ENCODE measurements at places on chromosomes 4 and X.
A peak's percentile ranks its signal among the peaks of the same experiment; 100 is the strongest.

- no peak for DNase-seq
Measured at GRCh38 chr4:38503689-38504395, 160.2 kb upstream of the KLF3 start.

GRCh38 chr4:96052827-96053226, 212.9 kb downstream of the PDHA2 start:
- no peak for DNase-seq

- DNase-seq = no peak
Measured at GRCh38 chr4:76388160-76388908, 32.6 kb downstream of the CCDC158 start.

DNA sequence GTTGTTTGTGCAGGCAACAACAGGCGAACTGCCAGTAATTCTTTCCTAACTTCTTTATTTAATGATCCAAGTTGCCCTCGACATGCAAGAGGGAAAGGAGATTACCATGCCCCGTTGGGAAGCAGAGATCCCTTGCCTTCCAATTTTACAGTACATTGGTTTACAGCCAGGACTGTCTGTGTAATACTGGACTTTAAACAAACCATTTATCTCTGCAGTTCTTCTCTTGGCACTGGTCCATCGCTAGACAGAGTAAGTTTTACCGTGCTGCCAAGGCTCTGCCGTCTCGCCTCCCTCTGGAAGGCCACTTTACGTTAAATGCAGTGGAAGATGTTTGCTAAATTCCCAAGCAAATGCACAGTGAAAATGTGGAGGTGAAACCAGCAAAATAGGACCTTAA, 660.3 kb upstream of the PRKX start:
- no peak for DNase-seq

DNA sequence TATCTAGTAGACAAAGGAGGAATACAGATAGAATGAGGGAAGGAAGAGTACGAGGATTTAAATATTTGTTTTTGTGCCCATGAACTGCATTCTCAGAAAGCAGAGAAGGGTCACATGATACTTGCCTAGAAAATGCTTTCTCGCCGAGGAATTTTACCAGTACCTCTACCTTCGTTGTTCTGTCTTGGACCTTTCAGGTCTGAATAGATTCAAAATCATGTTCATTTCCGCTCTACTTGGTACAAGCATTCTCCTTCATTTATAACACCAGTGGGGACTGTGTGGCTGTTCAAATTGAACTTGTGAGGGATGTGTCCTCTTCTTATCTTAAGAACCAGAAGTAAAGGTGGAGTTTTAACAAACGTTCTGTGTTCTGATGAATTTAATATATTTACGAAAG, 1.9 kb downstream of the USP38 start:
- DNase-seq = no peak

GRCh38 chrX:154417157-154417556, 5.8 kb downstream of the TAFAZZIN start:
- no peak for DNase-seq

- DNase-seq = no peak
Measured at GRCh38 chr4:33340168-33340567, 2620.0 kb downstream of the PCDH7 start.

GRCh38 chr4:14596904-14597303, 405.4 kb upstream of the CPEB2 start:
- no peak for DNase-seq

DNA sequence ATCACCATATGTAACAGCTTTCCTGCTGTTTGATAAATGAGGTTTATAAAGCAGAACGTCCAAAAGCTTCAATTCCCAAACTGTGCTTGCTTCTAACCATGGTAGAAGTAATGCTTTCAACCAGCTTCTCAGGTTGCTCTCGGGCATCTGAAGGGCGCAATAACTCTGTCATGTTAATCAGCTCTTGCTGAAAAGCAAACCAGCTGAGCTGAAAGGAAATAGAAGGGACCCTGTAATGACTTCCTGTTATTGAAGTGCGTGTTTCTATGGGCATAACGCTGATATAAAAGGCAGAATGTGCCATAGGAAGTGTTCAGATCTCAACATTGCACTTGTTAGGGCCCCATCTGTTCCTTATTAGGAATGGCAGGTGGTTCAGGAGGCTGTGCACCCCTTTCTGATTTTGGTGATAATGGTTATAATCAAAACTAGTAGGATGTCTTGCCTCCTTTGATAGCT, 21.2 kb downstream of the HERC3 start:
- DNase-seq = no peak

DNA sequence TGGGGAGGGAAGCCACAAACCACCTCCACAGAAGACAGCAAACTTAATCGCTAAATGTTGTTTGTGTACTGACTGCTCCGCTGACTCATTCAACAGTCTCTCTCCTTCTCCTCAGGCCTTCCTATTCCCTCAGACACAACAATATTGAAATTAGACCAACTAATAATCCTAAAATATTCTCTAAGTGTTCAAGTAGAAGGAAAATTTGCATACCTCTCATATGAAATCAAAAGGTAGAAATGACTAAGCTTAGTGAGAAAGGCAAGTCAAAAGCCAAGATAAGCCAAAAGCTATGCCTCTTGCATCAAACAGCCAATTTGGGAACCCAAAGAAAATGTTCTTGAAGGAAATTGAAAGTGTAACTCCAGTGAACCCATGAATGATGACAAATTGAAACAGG, 75.7 kb upstream of the ARHGAP24 start:
- no peak for DNase-seq

- no peak for DNase-seq
Measured at GRCh38 chr4:189396435-189396834, 544.2 kb upstream of the FRG1 start.

DNA sequence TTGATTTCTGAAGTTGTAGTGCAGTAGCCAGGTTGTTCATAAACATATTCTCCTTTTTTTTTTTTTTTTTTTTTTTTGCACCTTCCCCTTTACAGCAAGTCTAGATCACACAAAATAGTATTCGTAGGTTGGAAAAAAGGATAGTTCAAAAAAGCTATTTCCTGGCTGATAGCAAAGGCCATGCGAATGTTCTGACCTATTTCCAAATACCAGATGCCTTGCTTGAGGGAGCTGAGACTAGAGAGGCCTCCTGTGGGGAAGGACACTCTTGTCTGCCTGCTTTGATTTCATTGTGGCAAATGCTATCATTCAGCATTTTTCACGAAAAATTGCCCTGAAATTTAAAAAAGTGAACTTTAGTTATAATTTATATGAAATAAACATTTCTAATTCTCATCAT, 111.4 kb downstream of the MAD2L1 start:
- no peak for DNase-seq

DNA sequence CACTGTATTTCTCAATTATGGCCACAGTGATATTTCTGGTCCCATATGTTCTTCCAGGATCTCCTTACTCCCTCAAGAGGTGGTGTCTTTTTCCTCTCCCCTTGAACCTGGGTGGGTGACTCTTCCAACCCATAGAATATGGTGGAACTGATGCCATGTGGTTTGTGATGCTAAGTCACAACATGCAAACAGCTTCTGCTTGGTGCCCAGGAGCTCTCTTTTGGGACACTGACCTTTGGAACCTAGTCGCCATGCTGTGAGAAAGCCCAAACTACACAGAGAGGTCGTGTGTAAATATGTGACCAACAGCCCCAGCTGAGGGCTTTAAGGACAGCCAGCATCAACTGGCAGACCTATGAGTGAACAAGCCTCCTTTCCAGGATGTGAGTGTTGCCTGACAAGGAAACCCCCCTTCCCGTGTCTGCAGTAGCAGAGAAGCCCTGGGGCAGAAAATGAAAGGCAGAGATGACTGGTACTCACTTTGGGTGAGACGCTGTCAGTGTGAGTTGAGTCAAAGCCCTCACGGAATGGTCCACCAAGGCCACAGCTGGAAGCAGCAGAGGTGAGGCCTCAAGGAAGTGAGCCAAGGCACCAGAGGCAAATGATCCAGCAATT, 223.4 kb downstream of the BCOR start:
- DNase-seq = no peak

GRCh38 chr4:181008164-181008563, 1235.0 kb upstream of the TENM3 start:
- no peak for DNase-seq

- DNase-seq = no peak
Measured at GRCh38 chr4:1614854-1615595, 69.1 kb downstream of the FAM53A start.

DNA sequence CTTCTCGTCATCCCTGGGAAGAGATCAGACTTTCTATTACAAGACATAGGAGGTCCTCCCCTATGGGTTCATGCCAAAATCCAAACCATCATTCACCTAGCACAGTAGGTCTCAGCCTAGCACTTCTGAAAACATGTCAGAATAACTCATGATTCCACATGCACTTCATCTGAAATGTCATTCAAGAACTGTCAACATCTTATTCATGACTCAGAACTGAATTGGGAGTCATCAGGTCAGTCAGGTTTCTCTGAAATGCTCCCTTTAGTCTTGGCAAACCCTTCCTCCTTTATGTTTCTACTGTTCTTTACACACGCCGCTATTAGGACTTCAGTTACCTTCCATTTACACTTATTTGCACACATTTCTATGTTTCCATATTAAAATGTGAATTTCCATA, 67.2 kb downstream of the ANTXR2 start:
- DNase-seq = no peak

DNA sequence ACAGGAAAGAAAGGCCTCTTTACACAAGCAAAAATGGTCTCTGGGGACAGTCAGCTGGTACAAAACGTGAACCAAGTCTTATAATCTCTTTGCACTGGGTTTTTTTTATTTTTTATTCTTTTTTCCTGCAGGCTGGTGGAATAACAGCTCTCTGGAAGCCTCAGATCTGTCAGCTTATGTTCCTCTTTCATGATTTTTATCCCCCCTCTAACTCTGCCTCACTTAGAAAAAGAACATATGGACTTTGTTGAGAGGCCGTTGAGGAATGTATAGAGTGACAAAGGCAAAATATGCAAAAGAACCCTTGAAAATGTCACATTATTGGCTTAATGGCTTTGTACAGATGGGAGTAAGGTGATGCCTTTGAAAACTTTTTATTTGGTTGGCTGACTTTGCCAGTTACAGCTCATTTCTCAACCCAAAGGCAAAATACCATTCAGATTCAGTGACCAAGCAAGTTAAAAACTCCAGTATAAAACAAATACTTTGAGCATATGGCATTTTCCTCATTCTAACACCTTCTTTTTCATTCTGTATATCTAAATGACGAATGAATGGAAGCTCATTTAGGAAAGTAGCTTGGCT, 111.1 kb downstream of the RNF150 start:
- no peak for DNase-seq

DNA sequence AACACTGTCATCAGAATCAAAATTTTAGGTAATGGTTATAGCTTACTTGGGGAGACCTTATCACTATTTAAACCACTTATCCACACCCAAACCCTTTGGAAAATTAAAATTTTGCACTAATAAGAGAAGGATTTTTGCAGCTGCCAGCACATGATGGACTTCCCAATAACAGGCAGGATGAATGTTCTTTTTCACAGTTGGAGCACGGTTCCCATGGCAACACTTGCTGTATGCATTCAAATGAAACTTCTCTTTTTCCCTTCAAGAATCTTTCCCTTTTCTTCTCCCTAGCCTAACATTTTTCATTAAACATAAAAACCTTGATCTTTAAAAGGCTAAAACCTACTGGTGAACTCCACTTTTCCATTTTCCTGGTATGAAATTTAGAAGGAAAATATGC, 768.2 kb downstream of the KCTD8 start:
- peak; percentile 37 for DNase-seq

- DNase-seq = no peak
Measured at GRCh38 chr4:71639380-71639779, 144.5 kb downstream of the GC start.

- DNase-seq = no peak
Measured at GRCh38 chr4:141220271-141220670, 424 bp upstream of the ZNF330 start.

DNA sequence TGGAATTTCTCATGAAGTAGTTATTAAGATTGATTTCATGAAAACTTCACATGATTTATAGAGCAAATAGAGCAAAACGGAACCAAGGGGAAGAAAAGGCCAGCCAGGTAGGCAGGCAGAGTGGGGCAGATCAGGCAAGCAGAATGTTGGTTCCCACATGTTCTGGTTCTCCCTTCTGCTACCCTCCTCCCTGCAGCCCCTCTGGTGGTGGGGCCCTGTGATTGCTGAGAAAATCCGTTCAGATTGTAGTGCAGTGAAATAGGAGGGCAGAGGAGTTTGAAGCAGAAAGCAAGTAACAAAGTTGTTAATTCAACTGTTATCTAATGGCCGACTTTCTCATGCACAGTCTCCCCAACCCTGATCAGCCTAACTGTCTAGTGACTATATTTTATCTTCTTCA, 185.3 kb downstream of the MID1IP1 start:
- no peak for DNase-seq

DNA sequence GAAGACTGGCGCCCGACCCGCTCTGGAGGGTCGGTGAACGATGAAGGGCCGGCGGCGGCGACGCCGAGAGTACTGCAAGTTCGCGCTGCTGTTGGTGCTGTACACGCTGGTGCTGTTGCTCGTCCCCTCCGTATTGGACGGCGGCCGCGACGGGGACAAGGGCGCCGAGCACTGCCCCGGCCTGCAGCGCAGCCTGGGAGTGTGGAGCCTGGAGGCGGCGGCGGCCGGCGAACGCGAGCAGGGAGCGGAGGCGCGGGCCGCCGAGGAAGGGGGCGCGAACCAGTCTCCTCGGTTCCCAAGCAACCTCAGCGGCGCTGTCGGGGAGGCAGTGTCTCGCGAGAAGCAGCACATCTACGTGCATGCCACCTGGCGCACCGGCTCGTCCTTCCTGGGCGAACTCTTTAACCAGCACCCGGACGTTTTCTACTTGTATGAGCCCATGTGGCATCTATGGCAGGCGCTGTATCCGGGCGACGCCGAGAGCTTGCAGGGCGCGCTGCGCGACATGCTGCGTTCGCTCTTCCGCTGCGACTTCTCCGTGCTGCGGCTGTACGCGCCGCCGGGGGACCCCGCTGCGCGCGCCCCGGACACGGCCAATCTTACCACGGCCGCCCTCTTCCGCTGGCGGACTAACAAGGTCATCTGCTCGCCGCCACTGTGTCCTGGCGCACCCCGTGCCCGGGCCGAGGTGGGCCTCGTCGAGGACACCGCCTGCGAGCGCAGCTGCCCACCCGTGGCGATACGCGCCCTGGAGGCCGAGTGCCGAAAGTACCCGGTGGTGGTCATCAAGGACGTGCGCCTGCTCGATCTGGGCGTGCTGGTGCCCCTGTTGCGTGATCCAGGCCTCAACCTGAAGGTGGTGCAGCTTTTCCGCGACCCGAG, 568 bp downstream of the CHST7 start:
- no peak for DNase-seq

GRCh38 chrX:146481735-146482134, 327.8 kb upstream of the CXorf51B start:
- DNase-seq = no peak

Measured in nucleus accumbens (tissue), 56 donors.